ENCODE measurements at places on chromosomes 1 and 21.

DNA sequence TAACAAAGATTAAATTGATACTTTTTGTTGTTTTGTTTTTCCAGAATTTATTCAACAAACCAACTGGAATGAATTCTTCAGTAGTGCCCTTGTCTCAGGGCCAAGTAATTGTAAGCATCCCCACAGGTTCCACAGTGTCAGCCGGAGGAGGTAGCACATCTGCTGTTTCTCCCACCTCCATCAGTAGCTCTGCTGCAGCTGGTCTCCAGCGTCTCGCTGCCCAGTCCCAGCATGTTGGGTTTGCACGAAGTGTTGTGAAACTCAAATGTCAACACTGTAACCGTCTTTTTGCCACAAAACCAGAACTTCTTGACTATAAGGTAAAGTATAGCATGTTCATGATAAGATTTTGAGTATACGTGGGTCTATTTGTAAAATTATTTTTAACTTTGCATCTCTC lies 118.5 kb downstream of the ZMYM4 start:
- DNase-seq, result no peak

GRCh38 chr1:93597709-93598108 lies 83.9 kb downstream of the BCAR3 start:
- DNase-seq, result no peak

GRCh38 chr1:6273380-6273891 lies 12.5 kb upstream of the GPR153 start:
- no peak for DNase-seq

GRCh38 chr1:63559357-63559756 lies 33.9 kb upstream of the PGM1 start:
- DNase-seq, result no peak

DNA sequence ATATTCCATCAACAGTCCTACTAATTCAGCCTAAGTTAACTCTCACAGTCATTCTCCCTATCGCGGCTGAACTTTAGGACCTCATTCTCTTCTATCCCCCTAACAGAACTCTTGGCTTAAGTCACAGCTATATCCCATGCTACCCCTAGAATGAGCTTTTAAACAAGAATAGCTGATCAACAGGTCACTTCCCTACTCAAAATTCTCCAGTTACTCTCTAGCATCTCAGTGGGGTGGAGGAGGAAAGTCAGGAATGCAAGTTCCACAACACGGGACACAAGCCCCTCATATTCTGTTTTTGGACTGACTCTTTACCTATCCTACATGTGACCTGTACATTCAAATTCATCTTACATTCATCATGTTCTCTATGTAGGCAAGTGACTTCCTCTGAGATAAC lies 21.0 kb downstream of the MRPL39 start:
- no peak for DNase-seq

DNA sequence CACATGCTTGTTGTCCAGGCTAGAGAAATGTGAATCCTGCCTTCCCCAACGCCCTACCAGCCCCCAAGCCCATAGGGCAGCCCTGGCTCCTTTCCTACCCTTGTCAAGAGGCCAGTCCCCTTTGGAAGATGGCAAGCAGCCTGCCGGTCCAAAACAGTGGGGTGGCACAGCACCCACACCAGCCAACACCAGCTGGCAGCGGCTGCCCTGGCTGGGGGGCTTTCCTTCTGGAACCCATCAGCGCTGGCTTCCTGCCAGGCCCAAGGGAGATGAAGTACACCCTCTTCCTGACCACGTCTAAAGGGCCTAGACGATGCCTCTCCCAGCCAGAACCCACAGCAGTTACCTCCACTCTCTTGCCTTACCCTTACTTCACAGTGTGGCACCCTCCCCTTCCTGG lies 24.2 kb downstream of the KCNN3 start:
- DNase-seq, result no peak

- DNase-seq, result no peak
Observed at GRCh38 chr1:150799089-150799488, 9.0 kb downstream of the CTSK start.

DNA sequence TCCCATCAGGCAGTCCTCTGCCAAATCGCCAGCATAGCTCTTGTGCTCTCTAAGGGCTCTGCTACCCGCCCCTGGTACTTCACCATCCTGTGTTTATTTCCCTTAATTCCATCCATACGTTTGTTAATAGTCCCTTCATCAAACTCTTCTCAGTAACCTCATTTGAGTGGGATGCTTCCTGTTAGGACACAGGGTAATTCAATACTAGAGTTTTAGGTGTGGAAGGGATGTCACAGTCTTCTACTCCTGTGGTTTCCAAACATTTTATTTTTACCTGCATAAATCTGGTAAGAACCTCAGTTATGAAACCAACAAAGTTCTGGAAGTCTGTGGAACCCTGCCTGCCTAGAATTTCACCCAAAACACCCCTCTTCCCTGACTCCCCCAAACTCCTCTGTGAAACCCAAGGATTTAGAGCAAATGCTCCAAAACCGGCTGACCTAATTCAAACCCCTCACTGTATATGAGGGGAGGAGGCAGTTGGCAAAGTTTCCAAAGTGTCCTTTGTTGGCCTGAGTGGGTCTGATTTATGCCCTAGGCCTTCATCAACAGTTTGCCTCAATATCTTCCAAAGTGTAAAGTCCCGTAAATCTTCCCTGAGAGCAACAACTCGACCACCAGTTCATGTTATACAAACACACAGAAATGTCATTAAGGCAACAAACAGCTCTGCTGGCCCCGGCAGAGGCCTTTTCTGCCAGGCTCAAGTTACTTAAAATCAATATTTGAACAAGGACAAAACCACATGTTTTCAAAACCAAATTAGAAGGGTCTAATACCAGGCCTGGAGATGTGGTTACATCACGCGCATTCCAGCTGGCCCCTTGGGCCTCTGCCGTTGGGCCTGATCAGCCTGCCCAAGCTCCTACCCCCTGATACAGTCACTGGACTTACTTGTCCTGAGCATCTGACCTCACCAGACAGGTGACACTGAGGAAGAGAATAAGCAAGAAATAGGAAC lies 82.4 kb upstream of the FGGY start:
- DNase-seq, result peak; percentile 30

- no peak for DNase-seq
Observed at GRCh38 chr1:9269078-9269501, 23.6 kb upstream of the SPSB1 start.

GRCh38 chr1:117142200-117142599 lies 20.7 kb upstream of the TRIM45 start:
- DNase-seq, result no peak

GRCh38 chr1:178923512-178923911 lies 52.6 kb upstream of the ANGPTL1 start:
- DNase-seq, result no peak

- no peak for DNase-seq
Observed at GRCh38 chr1:42214447-42214871, 49.9 kb upstream of the GUCA2A start.

DNA sequence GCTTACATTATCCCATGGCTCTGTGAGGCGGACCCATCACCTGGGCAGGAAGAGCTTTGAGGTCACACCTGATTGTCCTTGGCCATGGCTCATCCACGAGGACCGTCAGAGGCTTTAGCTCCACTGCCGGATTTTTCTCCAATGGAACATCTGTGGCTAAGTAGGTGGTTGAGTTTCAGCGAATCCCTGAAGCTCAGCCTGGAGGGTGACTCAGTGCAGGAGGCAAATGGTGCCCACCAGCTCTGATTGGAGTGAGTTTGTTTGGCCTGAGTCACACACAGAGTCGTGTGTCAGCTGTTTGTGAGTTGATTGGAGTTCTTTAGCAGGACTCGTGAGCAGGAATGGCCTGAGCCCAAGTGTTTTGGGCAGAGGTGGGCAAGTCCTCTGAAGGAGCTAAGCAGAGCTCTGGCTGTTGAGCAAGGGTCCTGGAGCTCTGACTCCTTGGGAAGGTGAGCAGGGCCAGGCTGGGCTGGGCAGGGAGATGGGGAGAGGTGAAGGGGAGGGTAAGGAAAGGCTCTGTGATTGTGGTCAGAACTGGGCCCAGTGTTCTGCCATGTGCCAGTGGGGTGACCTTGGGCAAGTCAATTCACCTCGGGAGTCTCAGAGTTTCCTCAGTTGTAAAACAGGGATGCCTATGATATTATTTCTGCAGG lies 2.0 kb downstream of the SLC6A17 start:
- no peak for DNase-seq

DNA sequence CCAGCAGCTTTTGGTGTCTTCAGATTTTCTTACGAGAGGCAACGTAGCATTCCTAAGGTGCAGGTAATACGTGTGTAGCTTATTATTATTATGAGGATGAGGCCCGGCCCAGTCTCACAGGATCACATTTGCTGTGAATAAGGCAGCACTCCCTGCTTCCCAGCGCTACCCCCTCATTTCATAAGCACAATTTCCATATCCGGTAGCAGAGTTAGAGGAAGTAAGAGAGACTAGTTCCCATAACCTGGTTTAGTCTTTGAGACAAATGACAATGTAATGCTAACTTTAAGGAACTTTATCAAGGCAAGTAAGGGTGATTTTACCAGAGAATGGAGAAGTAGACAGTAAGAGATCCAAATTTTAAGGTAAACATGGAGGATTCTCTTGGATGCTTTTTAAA lies 14.6 kb upstream of the LMO4 start:
- no peak for DNase-seq

DNA sequence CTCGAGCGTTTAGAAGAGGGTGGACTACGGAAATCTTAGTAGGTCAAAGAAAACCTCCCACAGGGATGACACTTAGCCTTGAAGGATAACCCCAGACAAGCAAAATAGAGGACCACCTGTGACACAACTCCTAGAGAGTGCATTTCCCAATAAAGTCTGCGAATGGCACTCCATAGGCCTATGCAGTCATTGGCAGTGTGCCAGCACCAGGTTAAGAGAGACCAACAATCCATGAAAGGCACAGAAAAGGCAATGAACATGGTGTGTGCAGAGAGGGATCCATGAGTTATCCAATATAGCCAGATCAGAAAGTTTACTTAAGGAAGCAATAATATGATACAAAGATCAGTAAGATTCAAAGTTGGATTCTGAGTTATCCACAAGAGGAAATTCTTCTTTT lies 45.2 kb upstream of the FMO2 start:
- DNase-seq, result no peak

DNA sequence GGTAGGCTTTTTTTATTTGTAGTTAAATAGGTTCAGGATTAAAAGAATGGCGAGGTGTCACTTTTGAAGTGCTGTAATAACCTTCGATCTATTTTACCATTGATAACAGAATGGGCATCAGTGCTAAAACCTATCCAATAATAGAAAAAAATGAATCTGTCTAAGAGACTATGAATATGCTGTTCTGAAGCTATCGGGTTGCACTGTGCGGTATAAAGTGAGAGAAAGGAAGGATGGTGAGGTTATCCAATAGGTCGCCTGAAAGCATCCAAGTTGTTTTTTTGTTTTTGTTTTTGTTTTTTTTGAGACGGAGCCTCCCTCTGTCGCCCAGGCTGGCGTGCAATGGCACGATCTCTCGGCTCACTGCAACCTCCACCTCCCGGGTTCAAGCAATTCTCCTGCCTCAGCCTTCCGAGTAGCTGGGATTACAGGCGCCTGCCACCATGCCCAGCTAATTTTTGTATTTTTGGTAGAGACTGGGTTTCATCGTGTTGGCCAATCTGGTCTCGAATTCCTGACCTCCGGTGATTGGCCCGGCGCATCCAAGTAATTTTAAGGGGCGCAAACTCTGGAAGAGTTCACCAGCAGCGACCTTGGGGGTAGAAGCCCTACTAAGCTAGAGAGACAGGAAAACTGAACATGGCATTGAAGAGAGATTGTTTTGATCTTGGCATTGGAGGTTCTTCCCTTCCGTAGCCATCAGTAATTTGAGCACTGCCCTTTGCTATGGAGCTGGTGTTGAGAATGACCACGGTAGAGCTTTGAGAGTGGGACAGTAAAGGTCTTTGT lies 8.7 kb upstream of the MDM4 start:
- peak; percentile 38 for DNase-seq

GRCh38 chr21:45359451-45360217 lies 45.3 kb upstream of the COL18A1 start:
- no peak for DNase-seq

DNA sequence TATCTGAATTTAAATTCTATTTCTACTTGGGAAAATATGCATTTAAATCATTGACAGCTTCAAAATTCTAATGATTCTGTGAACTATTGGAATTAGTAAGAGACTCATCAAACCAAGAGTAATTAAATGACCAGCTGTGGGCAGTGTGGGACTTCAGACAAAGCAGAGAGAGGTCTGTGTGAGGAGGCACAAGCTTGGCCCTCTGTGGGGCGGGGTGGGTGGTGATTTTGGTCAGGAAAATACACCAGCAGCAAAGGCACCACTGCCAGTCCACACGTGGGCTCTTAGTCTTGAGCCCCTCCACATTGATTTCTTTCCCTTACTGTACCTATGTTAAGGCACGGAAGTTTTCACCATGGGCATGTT lies 39.2 kb upstream of the RAB4A start:
- DNase-seq, result no peak

DNA sequence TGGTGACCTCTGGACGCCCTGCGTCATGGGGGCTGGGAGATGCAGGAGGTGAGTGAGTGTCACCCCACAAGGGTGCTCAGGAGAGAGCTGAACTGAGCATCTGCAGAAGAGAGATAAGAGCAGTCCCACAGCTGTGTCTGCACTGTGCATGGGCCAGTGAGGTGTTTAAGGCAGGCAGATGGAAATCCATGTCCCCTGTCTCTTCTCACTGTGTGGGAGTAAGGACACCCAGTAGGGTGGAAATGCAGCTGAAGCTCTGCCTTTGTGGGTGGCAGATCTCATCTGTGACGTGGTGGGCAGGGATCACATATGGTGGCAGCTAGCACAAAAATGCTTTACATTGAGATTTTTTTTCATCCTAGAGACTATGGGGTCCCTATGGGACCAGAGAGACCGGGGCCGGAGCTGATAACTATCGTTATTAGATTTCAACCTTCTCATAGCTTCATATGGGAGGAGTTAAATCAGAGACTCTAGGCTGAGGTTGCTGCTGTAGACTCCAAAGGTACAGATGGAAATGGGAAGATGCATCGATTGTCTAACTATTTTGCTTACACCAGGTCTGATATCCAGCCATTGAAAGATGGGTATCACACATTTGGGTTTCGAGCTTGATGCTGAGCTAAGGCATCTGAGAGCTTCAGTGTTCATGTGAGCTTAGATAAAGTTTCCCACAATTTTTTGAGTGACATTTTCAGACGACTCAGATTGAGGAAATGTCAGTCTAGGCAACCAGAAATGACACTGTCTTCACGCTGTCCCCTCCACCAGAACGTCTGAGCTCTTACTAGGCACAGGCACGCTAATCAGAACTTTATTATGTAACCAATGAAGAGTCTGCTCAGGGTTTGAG lies 65.3 kb upstream of the PSEN2 start:
- DNase-seq, result no peak

GRCh38 chr1:104125266-104125665 lies 375.6 kb downstream of the AMY1C start:
- no peak for DNase-seq

GRCh38 chr1:8455700-8456307 lies 137.9 kb downstream of the SLC45A1 start:
- DNase-seq, result no peak

DNA sequence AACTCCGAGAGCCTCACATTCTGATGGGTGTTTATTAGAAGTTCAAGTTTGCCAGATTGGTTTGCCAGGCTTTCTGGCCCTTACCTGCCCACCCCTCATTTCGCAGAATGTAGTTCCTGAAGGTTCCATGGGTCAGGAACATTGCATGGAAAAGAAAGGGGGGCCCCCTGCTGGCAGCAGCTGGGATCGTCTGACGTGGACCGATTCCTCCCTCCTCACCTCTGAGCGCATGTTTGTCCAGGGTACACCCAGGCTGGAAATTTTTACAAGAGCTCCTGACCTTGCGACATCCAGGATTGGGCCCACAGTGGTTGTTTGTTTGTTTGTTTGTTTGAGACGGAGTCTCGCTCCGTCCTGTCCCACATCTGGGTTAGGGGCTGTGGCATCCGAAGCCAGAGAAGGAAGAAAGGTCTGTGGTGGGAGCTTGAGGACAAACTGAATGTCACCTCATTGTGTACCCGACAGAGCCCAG lies 126.0 kb upstream of the TMEM51 start:
- DNase-seq, result peak; percentile 88

Measured in nephron progenitor cell (in vitro differentiated cells).